Left colon (tissue), 2 donors: ENCODE measurements at places on chromosomes 11 and 22.

GRCh38 chr22:42261296-42261695 lies 9.2 kb downstream of the TCF20 start:
- no peak for DNase-seq

GRCh38 chr11:71294846-71295600 lies 42.6 kb upstream of the SHANK2 start:
- no peak for DNase-seq

DNA sequence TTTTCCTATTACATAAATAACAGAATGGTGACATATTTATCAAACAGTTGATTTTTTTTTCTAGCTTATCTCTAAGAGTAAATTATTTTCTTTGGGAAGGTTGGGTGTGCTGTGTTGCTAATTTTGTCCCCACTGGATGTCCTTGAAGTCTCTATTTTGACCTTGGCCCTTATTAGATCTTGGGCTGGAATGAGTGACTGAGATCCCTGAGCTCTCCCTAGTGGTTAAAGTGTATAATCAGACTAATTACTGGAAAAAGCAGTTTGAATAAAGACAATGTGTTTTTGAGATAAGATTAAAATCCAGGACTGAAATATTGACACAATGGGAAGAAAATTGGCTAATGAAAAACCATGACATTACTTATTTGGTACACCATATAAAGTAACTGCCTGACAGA lies 56.1 kb downstream of the AASDHPPT start:
- no peak for DNase-seq

DNA sequence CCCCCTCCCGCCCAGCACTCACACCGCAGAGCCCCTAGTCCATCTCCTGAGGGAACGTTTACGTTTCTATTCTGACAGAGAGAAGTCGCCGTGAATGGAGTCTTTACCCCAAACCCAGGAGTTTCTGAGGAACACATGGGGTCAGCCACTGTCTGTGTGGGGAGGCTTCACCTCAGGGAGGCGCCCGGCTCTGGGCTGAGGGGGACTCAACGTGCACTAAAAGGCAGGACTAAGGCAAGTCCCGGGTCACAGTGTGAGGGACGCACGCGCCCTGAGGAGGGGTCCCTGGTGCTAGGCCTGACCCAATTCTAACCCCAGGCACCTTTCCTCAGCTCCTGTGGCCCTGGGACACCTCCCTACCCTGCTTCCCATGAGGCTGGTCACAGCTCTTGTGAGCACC lies 32.5 kb upstream of the IGLL5 start:
- no peak for DNase-seq

- no peak for DNase-seq
These were observed 226.3 kb downstream of the OPCML start for GRCh38 chr11:133306019-133306418.

GRCh38 chr11:47270331-47271271 lies 668 bp downstream of the MADD start:
- DNase-seq = no peak

DNA sequence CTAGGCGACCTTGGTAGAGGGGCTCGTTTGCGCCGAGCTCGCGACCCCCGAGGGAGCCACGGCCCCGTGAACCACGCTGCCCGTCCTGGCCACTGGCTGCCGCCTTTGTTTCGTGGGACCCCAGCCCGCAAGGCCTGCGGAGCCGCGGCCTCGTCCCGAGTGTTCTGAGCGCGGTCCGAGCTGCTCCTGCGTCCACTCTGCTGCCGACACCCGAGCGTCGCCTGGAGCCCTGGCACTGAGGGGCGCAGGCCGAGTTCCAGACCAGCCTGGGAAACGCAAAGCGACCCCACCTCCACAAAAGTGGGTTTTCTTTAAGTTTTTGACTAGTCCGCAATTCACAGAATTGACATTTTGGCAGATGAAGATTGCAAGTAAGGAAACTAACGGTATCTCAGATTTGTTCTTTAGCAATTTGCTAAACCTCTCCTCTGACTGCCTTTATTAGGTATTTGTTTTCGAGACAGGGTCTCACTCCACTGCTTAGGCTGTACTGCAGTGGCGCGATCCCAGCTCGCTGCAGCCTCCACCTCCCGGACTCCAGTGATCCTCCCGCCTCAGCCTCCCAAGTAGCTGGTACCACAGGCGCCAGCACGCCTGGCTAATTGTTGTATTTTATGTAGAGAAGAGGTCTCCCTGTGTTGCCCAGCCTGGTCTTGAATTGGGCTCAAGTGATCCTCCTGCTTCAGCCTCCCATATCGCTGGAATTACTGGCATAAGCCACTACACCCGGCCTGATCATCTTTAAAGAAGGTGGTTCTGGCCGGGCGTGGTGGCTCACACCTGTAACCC lies 879 bp upstream of the RNH1 start:
- no peak for DNase-seq

GRCh38 chr11:21567645-21568290 lies 625.1 kb upstream of the ANO5 start:
- no peak for DNase-seq

DNA sequence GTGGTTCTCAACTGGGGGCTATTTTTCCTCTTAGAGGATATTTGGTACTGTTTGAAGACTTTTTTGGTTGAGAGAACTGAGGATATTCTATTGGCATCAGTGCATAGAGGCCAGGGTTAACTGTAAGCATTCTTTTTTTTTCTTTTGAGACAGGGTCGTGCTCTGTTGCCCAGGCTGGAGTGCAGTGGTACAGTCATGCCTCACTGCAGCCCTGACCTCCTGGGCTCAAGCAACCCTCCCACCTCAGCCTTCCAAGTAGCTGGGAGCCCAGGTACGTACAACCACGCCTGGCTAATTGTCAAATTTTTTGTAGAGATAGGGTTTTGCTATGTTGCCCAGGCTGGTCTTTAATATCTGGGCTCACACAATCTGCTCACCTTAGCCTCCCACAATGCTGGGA lies 12.9 kb downstream of the MMP7 start:
- no peak for DNase-seq

GRCh38 chr11:93740730-93741093 lies 583 bp downstream of the TAF1D start:
- DNase-seq = peak; percentile 57

DNA sequence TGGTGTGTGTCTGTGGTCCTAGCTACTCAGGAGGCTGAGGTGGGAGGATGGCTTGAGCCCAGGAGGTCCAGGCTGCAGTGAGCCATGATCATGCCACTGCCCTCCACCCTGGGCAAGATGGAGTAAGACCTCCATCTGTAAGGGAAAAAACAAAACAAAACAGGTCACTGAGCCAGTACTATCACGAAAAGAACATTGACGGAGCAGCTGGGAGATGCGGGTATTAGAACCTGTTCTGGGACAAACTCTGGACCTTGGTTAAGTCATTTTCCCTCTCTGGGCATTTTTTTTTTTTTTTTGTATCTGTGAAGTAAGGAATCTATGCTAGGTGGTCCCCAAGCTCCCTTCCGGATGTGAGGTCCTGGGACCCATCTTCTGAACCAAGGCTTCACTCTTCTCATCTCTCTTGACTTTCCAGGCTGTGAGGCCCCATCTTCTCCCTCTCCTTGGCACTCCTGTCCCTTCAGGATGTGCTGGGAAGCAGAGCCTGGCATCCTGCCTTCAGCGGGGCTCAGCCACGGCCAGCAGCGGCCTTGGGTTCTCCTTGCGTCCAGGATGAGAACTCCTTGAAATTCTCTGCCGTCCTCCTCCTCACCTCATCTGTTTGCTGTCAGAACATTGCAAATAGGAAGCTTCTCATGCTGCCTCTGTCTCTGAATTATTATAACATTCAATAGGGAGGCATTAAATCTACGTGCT lies 130.8 kb downstream of the GRIK4 start:
- DNase-seq = no peak

DNA sequence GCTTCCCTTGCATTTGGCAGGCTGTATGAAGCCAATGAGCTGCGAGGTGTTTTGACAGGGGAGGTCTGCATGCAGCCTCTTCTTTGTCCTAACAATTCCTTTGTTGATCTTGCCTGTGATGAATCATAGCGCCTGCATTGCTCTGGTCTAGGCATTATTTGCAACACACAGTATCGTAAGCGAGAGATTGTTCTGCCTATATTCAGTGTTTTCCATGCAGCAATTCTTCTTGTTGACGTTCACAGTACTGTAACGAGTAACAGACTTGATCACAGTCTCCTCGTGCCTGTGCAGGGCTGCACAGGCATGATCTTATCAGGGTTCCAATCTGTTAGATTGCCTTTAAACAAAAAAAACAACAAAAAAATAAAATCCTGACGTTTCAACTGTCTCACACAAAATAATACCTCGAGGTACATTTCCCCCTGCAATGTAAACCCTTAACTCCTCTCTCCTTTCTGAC lies 13.9 kb upstream of the ADSL start:
- DNase-seq = no peak

DNA sequence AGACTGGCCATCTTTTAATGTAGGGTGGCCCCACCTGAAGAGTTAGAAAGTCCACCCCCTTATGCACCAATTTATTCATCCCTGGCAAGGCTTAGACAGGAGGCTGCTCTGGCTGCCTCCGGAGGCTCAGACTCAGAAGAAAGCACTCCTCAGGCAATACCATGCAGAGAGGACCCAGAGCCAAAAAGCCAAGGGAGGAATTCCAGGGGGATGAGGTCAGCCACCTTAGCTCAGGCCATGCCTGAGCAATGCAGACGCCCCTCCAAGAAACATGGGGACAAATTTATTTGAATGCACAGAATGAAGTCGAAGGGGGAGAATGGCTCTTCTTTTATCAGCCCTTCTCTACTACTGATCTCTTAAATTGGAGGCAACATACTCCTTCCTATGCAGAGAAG lies 39.7 kb upstream of the GLYAT start:
- no peak for DNase-seq

GRCh38 chr22:33112580-33112979 lies 54.4 kb upstream of the SYN3 start:
- no peak for DNase-seq

DNA sequence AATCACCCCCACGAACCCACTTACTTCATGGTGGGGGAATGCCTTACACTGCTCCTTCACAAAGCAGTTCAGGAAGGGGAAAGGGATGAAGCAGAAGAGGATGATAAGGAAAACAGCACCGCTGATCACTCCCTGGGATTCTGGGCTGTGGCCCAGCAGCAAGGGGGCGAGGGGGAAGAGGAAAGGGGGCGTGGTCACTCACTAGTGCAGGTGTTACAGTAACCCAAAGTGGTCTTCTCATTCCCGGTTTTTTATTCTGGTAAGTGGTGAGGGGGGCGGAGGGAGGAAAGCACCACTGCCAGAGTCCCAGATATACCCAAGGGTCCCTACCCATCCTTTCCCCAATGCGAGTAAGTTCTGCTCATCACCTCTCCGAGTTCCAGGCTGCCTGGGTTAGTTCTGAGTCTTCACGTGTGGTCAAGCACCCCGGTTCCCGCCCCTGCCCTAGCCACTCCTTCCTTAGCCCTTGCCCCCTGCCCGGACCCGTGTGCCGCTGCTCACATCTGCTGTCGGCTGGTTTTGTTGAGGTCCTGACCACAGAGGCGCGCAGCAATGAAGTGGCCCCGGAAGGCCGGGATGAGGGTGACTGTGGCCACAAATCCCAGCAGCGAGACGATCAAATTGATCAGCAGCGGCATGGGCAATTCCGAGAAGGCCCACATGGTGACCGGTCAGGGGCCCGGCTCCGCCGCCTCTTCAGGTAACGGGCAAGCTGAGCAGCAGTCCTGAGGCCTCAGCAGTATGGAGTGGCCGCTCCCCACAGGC lies 477 bp downstream of the DPAGT1 start:
- DNase-seq = peak; percentile 55

- DNase-seq = no peak
These were observed 9.0 kb upstream of the CHRM1 start for GRCh38 chr11:62930157-62930556.

GRCh38 chr11:7256943-7257342 lies 5.2 kb downstream of the SYT9 start:
- no peak for DNase-seq

GRCh38 chr22:23773483-23774113 lies 949 bp downstream of the MMP11 start:
- no peak for DNase-seq

DNA sequence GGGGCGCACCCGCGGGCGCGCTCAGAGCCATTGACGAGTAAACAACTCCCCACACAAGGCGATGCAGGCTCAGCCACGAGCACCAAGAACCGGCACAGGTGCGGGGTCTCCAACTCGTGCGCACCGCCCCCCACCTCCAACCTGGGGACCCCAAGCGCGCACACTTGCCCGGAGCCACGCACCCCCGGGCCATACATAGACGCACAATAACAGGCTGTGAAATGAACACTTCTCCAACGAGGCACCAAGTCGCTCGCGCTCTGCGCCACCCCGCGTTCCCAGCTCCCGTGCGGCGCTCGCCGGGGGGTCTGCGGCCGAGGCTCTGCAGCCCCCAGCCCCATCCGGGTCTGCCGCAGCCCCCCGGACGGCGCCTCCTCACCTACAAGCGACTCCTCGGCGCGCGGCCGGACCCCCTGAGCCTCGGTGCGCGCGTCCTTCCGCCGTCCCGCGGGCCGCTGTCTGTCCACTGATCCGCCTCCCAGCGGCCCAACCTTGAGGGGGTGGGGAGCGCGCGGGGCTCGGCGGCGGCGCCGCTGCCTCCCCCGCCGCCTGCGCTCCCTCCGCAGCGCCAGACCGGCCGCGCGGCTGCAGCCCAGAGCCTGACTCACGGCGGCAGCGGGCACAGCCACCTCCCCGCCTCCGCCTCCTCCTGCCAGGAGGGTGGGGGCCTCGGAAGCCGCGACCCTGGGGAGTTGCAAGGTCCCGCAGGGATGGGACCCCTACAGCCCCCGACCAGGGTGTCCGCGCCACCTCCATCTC lies 1.6 kb downstream of the IFITM10 start:
- DNase-seq = no peak

GRCh38 chr22:42994917-42995562 lies 19.9 kb downstream of the PACSIN2 start:
- DNase-seq = peak; percentile 78

DNA sequence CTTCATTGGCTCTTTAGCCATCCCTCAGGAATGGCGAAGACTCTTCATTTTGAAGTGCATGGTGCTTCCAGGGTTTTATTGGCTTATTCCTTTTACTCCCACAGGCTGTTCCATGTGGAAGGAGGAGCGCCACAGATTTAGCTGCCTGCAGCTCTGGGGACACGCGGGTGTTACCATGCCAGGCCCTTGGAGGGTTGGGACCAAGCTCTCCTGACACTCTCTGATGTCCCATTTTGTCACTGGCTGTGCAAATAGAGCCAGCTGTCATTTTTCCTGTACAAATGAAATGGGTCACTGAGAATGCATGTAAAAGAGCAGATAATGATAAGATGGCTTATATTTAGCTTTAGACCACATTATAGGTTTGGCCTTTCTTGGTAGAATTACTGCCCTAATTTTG lies 9.2 kb downstream of the THYN1 start:
- no peak for DNase-seq
